ENCODE measurements at places on chromosomes 7 and 10. TPM values are rescaled to one million over a fixed set of nuclear protein-coding genes. Genes with fewer than 3 reads are reported as not detected.

ZNF736 gene
- not detected for total RNA-seq

OGDHL gene
- 0.07 TPM for total RNA-seq

TBRG4 gene
- 107 TPM for total RNA-seq

GSDME gene
- total RNA-seq = 38.4 TPM

AMZ1 gene
- not detected for total RNA-seq
